ENCODE measurements at places on chromosomes 11 and 22. TPM values are rescaled to one million over a fixed set of nuclear protein-coding genes. Genes with fewer than 3 reads are reported as not detected.

The OR9G1 gene
- not detected for total RNA-seq

- H3K4me1 ChIP-seq = no peaks in the 10 kb centered on the region
- H3K27ac ChIP-seq = no peak overlapping the region
- H3K36me3 ChIP-seq = no peaks in the 10 kb centered on the region
- H3K4me3 ChIP-seq = no peak overlapping the region
Observed at GRCh38 chr11:133663135-133663985, 131.1 kb upstream of the OPCML start.

- H3K27ac ChIP-seq = no peak overlapping the region
- H3K36me3 ChIP-seq = no peaks in the 10 kb centered on the region
- no peak for DNase-seq
- no peak overlapping the region for H3K4me3 ChIP-seq
Observed at GRCh38 chr11:47124675-47125074, 52.0 kb downstream of the ARFGAP2 start.

The GUCY1A2 gene
- total RNA-seq = 0.58 TPM

DNA sequence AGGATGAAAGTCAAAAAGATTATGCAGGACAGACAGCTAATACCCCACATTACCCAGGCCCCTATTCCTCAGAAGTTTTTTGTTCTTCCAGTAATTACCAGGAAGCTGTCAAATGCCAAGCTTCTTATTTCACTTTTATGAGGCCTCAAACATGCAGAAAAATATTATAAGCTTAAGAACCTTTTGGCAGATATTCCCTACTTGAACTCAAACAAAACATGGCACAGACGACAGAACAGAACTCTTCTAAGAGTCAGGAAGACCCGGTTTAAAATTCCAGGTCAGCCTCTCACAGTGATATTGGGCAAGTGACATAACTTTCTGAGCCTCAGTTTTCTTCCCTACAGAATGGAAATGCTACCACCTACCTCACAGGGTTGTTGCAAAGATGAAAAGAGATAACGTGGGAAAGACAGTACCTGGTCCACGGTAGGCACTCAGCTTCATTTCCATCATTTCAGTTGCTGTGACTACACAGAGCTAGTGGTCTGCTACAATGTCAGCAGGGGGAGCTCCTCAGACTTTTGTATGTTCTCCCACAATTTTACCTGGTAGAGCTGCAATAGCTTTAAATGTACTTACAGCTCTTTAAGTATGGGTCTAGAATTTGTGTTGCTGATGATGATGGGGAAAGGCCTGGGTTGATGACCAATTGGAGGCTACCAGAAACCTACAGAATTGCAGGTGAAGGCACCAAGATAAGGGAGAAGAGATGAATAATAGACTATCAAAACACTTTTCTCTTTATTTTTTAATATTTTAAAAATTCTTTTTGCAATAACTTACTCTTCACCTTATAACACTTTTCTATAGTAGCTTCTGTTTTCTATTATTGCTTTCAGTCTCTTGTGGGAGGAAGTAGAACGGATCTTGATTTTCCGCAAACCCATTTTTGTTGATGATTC is 98.3 kb upstream of the CHRM4 start:
- no peaks in the 10 kb centered on the region for H3K27me3 ChIP-seq
- H3K4me1 ChIP-seq = peaks cover 22% of the 10 kb centered on the region
- no peaks in the 10 kb centered on the region for H3K36me3 ChIP-seq

The FIBIN gene
- 0.36 TPM for total RNA-seq

The LRRC32 gene
- 0.30 TPM for total RNA-seq

The IL10RA gene
- not detected for total RNA-seq

GRCh38 chr11:18468961-18469360 is 13.3 kb downstream of the LDHAL6A start:
- no peaks in the 10 kb centered on the region for H3K4me1 ChIP-seq
- DNase-seq = no peak
- no peak overlapping the region for H3K27ac ChIP-seq
- no peak overlapping the region for H3K4me3 ChIP-seq
- H3K27me3 ChIP-seq = no peaks in the 10 kb centered on the region

The APOBEC3B gene
- total RNA-seq = 15.8 TPM

GRCh38 chr22:19816372-19817119 is 38.1 kb downstream of the GNB1L start:
- no peak overlapping the region for H3K27ac ChIP-seq
- DNase-seq = no peak
- H3K27me3 ChIP-seq = no peaks in the 10 kb centered on the region
- H3K4me3 ChIP-seq = no peak overlapping the region
- H3K36me3 ChIP-seq = no peaks in the 10 kb centered on the region
- H3K4me1 ChIP-seq = peaks cover 10% of the 10 kb centered on the region

DNA sequence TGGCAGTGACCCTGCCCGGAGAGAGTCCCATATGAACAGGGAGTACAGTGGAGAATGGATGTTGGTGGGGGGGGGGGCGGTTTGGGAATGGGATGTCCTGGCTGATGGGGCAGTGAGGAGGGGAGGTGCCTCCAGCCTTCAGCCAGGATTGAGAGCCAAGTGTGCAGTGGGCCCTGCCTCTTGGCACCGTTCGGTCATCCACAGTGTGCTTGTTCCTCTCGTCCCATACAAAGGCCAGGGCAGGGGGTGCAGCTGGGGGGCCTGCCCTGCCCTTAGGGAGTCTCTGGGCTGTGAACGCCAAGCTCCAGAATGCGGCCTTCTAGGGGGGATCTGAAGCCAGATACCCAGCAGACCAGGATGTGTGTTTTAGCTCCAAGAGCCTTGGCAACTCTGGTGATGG is 34.0 kb downstream of the KCNC1 start:
- H3K4me3 ChIP-seq = no peak overlapping the region
- DNase-seq = no peak
- no peaks in the 10 kb centered on the region for H3K27me3 ChIP-seq
- peaks cover 13% of the 10 kb centered on the region for H3K36me3 ChIP-seq

GRCh38 chr22:22111267-22111751 is 128.7 kb upstream of the TOP3B start:
- no peaks in the 10 kb centered on the region for H3K36me3 ChIP-seq
- no peak for DNase-seq

The GNB1L gene
- 12.3 TPM for total RNA-seq

The TMEM45B gene
- not detected for total RNA-seq

The YPEL1 gene
- 4.0 TPM for total RNA-seq

The PGA5 gene
- total RNA-seq = not detected

DNA sequence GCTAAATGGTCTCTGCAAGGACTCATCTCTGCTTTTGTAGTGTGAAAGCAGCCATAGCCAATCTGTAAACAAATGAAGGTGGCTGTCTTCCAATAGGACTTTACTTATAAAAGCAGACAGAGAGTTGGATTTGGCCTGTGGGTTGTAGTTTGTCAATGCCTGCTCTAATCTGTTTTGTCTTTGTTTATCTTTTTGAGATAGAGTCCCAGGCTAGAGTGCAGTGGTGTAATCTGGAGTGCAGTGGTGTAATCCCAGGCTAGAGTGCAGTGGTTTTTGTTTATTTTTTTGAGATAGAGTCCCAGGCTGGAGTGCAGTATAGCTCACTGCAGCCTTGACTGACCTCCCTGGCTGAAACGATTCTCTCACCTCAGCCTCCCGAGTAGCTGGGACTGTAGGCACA is 8.6 kb downstream of the PPP6R3 start:
- DNase-seq = no peak
- H3K36me3 ChIP-seq = peaks cover 34% of the 10 kb centered on the region

The TRIM21 gene
- 10.2 TPM for total RNA-seq

GRCh38 chr11:2444821-2445745 is at the start of gene KCNQ1:
KCNQ1 (plus strand) TSS chr11:2445008; CDS start chr11:2445099, 91 bp downstream.
- no peak within 1 kb of the TSS for H3K27ac ChIP-seq
- no peaks in the 10 kb centered on the region for H3K4me1 ChIP-seq
- no peak within 1 kb of the TSS for H3K4me3 ChIP-seq

DNA sequence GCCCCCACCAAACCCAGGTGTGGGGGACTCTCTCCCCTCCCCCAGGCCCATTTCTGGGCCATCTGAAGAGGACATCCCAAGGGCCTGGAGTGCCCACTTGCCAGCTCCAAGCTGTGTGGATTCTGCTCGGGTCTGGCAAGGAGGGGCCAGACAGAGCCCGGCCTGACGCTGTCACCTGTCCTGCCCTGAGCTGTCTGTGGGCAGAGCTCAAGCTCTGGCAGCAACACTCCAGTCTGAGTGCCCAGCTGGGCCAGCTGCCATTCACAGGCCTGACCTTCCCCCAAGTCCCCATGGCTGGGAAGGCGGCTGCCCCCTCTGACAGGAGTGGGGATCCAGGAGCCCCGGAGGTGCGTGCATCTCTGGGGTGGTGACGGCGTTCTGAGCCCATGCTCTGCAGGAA is 6.2 kb upstream of the PIM3 start:
- H3K27ac ChIP-seq = no peak overlapping the region
- H3K4me1 ChIP-seq = peaks cover 65% of the 10 kb centered on the region
- H3K4me3 ChIP-seq = no peak overlapping the region
- no peaks in the 10 kb centered on the region for H3K27me3 ChIP-seq
- no peak for DNase-seq

The SLC22A8 gene
- total RNA-seq = not detected

DNA sequence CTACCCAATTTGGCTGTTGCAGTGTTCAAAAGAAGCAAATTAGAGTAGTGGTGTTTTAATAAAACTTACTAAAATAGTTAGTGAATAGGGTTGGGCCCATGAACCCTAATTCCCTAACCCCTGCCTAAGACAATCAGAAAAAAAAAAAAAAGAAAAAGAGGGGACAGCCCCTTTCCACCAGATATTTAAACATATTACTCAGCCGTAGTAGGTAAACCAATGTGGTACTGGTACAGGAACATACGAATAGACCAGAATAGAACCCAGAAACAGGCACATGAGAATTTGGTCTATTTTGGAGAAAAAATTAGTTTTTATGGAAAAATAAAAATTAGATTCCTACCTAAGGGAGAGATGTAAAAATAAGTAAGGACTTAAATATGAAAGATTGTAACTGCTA is 38.6 kb downstream of the MMP7 start:
- H3K36me3 ChIP-seq = no peaks in the 10 kb centered on the region
- H3K27ac ChIP-seq = no peak overlapping the region
- no peaks in the 10 kb centered on the region for H3K4me1 ChIP-seq

DNA sequence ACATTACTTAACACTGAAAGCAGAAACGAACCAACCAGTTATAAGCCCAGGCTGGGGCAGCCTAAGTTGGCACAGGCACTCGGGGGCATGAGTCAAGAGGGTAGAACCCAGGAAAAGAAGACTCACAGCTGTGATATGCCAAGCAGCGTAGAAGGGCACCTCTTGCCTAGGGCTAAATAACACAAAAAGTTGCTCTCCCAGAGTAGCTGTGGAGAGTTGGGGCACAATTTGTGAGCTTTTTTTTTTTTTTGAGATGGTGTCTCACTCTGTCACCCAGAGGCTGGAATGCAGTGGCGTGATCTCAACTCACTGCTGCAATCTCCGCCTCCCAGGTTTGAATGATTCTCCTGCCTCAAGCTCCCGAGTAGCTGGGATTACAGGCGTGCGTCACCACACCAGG is 8.8 kb downstream of the CLMP start:
- no peak overlapping the region for H3K27ac ChIP-seq
- no peak overlapping the region for H3K4me3 ChIP-seq
- H3K27me3 ChIP-seq = no peaks in the 10 kb centered on the region

GRCh38 chr11:29495676-29496075 is 521.2 kb downstream of the KCNA4 start:
- no peak overlapping the region for H3K4me3 ChIP-seq
- H3K4me1 ChIP-seq = no peaks in the 10 kb centered on the region
- no peaks in the 10 kb centered on the region for H3K27me3 ChIP-seq
- H3K36me3 ChIP-seq = no peaks in the 10 kb centered on the region
- DNase-seq = no peak

The KRTAP5-8 gene
- not detected for total RNA-seq

GRCh38 chr22:49705216-49705971 is 122.3 kb downstream of the BRD1 start:
- H3K4me3 ChIP-seq = no peak overlapping the region
- H3K27me3 ChIP-seq = peaks cover 43% of the 10 kb centered on the region
- no peak for DNase-seq
- H3K27ac ChIP-seq = no peak overlapping the region
- H3K36me3 ChIP-seq = no peaks in the 10 kb centered on the region
- no peaks in the 10 kb centered on the region for H3K4me1 ChIP-seq

The TRIM51 gene
- not detected for total RNA-seq

The OR10A5 gene
- not detected for total RNA-seq

GRCh38 chr11:72981971-72982685 is 160.0 kb downstream of the FCHSD2 start:
- H3K4me3 ChIP-seq = no peak overlapping the region
- DNase-seq = no peak
- H3K36me3 ChIP-seq = peaks cover 6% of the 10 kb centered on the region
- H3K27me3 ChIP-seq = no peaks in the 10 kb centered on the region
